Foreskin keratinocyte (primary cell): ENCODE measurements at places on chromosomes 5 and 9. TPM values are rescaled to one million over a fixed set of nuclear protein-coding genes. Genes with fewer than 3 reads are reported as not detected.

Gene MAMDC2
- total RNA-seq, result 9.4 and 22.7 TPM in 2 replicates

DNA sequence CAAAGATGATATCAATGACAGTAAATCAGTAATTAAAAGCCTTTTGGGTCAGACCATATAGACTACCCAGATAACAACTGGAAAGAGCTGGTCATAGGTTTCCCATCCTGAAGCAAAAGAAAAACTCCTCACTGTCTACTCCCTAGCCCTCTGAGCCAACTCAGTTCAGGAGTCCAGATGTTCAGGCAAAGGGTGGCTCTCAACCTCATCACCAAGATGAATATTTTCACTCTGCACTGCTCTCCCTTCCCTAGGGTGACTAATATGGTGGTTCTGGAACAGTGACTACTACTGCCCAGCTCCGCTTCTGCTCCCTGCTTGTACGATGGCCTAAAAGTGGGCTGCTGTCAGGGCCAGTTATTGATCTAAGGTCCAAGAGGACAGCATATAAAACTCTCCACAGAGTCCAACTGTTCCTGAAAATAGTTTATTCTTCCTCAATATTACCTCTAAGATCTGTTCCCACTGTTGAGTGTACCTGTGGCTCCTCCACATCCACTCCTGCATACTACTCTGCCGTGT, 263.4 kb upstream of the SLC30A5 start:
- no peak for DNase-seq

- DNase-seq, result no peak
These were observed 150.3 kb downstream of the HTR1A start for GRCh38 chr5:63811961-63812360.

- DNase-seq, result peak; percentile 89
These were observed 1.7 kb downstream of the STC2 start for GRCh38 chr5:173326501-173326960.

- DNase-seq, result no peak
These were observed 44.6 kb downstream of the POC5 start for GRCh38 chr5:75672616-75673015.
